ENCODE measurements at places on chromosomes 2 and 18. TPM values are rescaled to one million over a fixed set of nuclear protein-coding genes. Genes with fewer than 3 reads are reported as not detected.

The MSTN gene
- not detected for total RNA-seq

The TMEFF2 gene
- not detected for total RNA-seq

The FBLN7 gene
- 0.21 TPM for total RNA-seq

The UGT1A10 gene
- total RNA-seq = not detected

The ACTR3 gene
- total RNA-seq = 358 TPM

The KHK gene
- 0.33 TPM for total RNA-seq

The SLC4A3 gene
- 12.5 TPM for total RNA-seq

The GRB14 gene
- total RNA-seq = 7.3 TPM

The ANKZF1 gene
- total RNA-seq = 29.2 TPM

The EHD3 gene
- 53.3 TPM for total RNA-seq

The ABCA12 gene
- total RNA-seq = 47.0 TPM

The HAAO gene
- not detected for total RNA-seq

The TM4SF20 gene
- not detected for total RNA-seq

The SNORC gene
- 1.5 TPM for total RNA-seq

The IL36RN gene
- 1.3 TPM for total RNA-seq

The HK2 gene
- total RNA-seq = 13.0 TPM

The CFC1B gene
- total RNA-seq = not detected
